Central memory CD4-positive, alpha-beta T cell (primary cell): ENCODE measurements at places on chromosomes 12 and 14.

DNA sequence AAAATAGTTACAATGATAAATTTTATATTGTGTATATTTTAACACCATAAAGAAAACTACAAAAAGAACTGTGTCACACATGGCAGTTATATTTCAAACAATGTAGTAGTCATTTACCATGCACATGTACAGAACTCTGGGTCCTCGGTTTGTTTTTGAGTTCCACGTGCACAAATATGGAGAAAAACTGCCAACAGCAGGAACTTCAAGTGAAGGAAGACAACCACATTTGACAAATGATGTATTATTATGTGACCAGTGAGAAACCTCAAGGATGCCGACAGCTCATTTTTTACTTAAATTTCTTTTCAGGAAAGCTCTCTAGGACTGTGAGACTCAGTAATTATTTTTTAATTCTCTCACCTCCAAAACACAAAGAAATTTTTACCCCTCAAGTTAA, 244.2 kb upstream of the USP15 start:
- no peak for DNase-seq

GRCh38 chr14:70237710-70238109, 49.0 kb upstream of the SLC8A3 start:
- no peak for DNase-seq

DNA sequence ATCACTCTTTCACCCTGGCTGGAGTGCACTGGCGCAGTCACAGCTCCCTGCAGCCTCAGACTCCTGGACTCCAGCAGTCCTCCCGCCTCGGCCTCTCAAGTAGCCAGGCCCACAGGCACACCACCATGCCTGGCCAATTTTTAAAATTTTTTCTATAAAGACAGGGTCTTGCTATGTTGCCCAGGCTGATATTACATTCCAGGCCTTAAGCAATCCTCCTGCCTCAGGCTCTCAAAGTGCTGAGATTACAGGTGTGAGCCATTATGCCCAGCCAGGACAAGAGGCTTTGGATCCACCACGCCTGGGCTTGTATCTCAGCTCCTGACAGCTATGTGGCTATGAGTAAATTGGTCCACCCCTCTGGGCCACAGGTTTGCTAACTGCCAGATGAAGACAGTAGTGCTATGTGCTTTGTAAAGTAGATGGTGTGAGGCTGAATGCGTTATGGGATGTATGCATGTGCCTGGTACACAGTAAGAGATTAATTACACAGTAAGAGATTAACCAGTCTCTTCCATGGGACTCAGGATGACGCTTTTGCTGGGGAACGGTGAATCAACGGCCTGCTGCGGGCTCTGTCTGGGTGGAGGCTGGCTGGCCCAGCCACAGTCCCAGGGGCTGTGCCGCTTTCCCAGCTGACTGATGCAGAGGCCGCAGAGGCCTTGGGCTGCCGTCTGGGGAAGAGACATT, 53.3 kb upstream of the NCOR2 start:
- DNase-seq, result no peak

GRCh38 chr12:24860546-24860945, 88.4 kb downstream of the BCAT1 start:
- no peak for DNase-seq

GRCh38 chr12:93621986-93622385, 49.5 kb downstream of the SOCS2 start:
- no peak for DNase-seq

DNA sequence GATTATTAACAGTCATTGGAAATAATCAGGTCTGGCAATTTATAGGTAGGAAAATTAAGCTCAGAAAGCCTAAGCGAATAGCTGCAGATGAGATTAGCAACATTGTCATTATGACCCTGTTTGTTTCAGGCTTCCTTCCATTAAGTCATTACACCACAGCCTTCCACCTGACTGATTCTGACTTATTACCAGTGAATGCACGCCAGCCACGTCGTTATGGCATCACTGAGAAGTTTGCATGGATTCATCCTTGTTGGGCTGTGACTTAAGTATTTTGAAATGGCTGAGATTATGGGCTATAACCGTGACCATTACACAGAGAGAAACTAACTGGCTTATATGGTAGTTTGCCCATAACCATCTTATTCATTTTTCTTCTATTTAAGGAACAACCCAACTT, 18.6 kb downstream of the RASSF8 start:
- no peak for DNase-seq

DNA sequence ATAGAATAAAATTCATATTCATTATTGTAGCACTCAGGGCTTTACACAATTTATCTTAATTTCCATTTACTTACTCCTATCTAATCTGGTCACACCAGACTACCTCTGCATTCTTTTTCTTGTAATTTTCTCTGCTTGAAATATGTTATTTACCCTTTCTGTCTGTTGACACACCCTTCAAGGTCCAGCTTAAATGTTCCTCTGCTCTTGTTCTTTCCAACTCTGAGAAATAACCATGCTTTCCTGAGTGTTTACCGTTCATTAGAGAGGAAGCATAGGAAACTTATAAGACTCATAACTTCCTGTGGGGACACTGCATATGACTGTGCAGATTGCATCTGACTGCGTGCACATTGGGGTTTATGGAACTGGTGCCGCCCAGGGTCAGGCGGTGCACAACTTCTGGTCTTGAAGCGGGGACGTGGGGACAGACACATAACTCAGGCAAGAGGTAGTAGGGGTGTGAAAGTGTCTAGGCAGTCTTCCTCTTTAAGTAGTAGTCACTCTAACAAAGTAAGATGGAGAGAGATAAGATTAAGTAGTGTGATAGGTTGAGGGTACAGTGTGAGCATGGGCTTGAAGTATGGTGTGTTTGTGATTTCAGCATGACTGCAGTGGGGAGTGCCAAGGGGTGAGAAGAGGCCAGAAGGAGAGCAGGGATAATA, 42.6 kb upstream of the FOXJ2 start:
- DNase-seq, result peak; percentile 76

GRCh38 chr12:90816353-90817089, 138.5 kb downstream of the CCER1 start:
- DNase-seq, result no peak
